ENCODE measurements at places on chromosomes 2 and 18. TPM values are rescaled to one million over a fixed set of nuclear protein-coding genes. Genes with fewer than 3 reads are reported as not detected.

DNA sequence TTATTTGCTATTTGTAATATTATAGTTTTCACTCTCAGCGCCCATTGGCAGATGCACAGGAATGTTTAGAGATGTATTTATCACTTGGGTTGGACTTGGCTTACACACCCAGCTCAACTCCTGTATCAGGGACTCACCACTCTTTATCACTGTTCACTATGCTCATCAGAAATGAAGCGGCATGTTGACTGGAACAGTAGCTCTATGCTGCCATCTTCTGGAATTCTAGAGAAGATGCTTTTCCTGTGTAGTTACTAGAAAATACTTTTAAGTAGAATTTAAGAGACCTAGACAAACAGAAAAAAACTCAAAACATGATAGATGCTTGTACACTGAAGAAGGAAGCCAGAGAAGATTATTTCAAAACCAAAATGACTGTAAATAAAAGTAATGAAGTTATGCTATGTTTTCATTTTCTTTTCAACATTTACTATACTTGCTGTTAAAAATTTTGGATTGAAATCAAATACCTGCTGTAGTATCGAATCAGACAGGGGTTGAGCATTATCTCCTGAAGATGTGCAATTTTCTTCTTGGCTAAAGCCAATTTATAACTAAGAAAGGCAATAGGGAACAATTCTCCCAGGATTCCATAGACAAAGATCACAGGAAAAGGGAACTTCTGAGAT is 47.4 kb upstream of the NXPH2 start:
- DNase-seq, result peak; percentile 68

GRCh38 chr2:19540739-19541525 is 182.5 kb upstream of the OSR1 start:
- peak; percentile 91 for DNase-seq

- DNase-seq, result peak; percentile 26
Observed at GRCh38 chr18:31931163-31931885, 11.6 kb downstream of the TRAPPC8 start.

- DNase-seq, result no peak
Observed at GRCh38 chr18:8734496-8734895, 29.1 kb downstream of the MTCL1 start.

- peak; percentile 45 for DNase-seq
Observed at GRCh38 chr18:44895176-44895798, 214.6 kb downstream of the SETBP1 start.

- DNase-seq, result peak; percentile 1
Observed at GRCh38 chr2:65878011-65878340, 445.6 kb upstream of the SPRED2 start.

The MAPK4 gene
- total RNA-seq, result not detected

The TMEM17 gene
- 1.3 TPM for total RNA-seq

The ST3GAL5 gene
- 16.8 TPM for total RNA-seq

- DNase-seq, result peak; percentile 13
Observed at GRCh38 chr2:68225119-68225632, 27.2 kb downstream of the PPP3R1 start.

The PLGLB1 gene
- 0.28 TPM for total RNA-seq

- no peak for DNase-seq
Observed at GRCh38 chr2:182867426-182868053, 1.1 kb upstream of the FRZB start.

The SRD5A2 gene
- not detected for total RNA-seq

The KHK gene
- total RNA-seq, result 0.56 TPM

DNA sequence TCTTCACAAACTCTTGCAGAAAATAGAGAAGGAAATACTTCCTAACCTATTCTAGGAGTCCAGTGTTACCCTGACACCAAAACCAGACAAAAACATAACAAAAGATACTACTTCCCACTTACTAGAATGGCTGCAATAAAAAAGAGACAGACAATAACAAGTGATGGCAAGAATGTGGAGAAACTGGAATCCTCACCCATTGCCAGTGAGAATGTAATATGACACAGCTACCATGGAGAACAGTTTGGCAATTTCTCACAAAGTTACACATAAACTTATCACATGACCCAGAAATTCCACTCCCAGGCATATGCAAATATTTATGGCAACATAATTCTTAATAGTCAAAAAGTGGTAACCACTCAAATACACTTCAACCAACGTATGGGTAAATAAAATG is 209.8 kb upstream of the CTAGE1 start:
- DNase-seq, result no peak

- peak; percentile 76 for DNase-seq
Observed at GRCh38 chr2:25528173-25528572, 145.2 kb downstream of the DTNB start.

The LOXL3 gene
- total RNA-seq, result 14.2 TPM

GRCh38 chr18:23701544-23702064 is 12.4 kb downstream of the LAMA3 start:
- DNase-seq, result no peak

DNA sequence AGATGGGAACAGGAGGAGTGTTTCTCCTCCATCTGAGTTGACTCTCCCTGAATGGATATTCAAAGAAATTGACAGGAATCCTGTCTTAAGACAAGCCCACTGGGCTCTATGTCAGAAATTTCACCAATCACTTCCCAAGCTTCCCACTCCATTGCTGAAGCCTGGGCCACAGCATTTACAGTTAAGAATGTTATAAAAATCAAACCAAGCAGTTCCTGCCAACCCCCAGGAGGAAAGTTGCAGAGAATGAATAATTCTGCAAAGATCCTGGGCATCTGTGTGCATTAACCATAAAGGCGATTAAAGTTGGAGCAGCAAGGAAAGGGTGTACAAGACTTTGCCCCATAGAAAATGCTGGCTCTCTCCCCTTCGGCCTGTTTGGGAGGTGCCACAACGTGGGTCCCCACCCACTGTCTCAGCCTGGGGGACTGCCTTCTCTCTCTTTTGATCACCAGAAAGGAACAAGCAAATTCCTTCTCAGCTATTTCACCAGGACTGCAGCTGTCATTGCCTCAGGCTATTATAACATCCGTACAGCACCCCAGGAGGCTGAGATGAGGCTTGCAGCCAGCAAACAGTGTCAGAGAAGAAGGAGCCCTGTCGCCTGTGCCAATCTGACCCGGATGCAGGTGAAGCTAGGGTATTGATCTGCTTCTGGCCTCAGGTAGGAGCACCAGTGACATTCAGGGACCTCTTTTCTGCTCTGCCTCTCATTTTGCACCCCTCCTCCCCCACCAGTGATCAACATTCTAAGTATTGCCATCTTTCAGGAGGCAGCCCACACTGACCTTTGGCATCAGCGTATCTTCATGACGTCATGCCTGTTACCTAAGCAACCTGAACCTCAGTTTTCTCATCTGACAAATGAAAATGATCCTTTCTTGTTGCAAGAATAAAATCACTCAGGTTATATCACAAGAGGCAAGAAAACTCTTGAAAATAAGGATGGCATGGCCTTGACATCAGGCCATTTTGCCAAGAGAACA is 219.0 kb downstream of the SH3BP4 start:
- peak; percentile 60 for DNase-seq

GRCh38 chr18:39149211-39149806 is 1583.7 kb upstream of the CELF4 start:
- no peak for DNase-seq

GRCh38 chr18:44859751-44860439 is 179.2 kb downstream of the SETBP1 start:
- no peak for DNase-seq

The FAM110C gene
- total RNA-seq, result not detected

DNA sequence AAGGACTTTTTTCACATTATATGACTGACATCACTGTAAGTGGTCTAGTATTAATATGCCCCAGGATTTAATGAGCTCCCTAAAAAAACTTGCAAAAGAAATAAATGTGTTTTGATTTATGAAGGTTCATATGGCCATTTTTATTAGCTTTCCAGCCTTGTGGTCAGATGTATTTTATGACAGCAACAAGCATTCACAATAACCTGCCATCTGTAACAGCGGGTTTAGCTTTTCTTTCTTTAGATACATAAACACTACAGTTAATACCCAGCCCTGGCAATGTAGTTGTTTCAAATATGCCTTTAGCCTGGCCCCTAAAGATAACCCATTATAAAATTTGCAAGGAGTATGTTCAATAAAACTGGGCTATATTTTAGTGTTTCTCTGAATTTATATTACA is 1063.8 kb downstream of the SOCS6 start:
- no peak for DNase-seq

DNA sequence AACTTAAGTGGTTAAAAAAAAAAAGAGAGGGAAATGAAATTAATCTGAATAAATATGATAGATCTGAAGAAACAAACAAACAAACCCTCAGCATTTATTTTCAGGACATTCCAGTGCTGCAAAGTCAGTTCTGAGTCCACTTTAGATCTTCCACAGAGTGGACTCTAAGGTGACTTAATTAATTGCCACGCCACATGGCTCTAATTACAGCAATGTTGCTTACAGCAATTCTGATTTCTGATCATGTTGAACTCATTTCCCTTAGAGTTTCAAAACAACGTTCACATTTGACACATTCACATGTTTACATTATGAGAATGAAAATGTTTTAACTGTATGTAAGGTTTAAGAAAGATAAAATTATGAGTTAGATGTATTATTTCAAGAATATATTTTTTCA is 38.6 kb upstream of the RASGRP3 start:
- DNase-seq, result no peak

- peak; percentile 31 for DNase-seq
Observed at GRCh38 chr2:142596334-142597088, 281.0 kb upstream of the KYNU start.

The RTP5 gene
- total RNA-seq, result not detected

All from IMR-90 (cell line).